ENCODE measurements at places on chromosomes 5 and 9.
A peak's percentile ranks its signal among the peaks of the same experiment; 100 is the strongest.

DNA sequence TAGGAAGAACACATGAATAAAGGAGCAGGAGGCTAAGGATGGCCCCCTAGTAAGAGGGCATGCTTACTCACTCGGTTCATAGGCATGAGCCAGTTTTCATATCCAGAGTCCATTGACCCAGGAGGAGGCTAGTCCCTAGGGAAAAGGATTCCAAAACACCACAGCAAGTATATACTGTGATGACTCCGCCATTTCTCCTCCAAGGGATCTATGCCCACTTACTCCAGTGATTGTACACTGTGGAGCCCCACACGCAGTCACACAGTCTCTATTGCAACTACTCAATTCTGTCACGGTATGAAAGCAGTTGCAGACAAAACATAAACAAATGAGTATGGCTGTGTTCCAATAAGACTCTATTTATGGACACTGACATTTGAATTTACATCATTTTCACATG is 117.7 kb upstream of the ALDH1B1 start:
- peaks cover 4% of the 10 kb centered on the region for H3K4me1 ChIP-seq
- peaks cover 17% of the 10 kb centered on the region for H3K27me3 ChIP-seq
- no peak overlapping the region for H3K27ac ChIP-seq
- H3K36me3 ChIP-seq, result no peaks in the 10 kb centered on the region

DNA sequence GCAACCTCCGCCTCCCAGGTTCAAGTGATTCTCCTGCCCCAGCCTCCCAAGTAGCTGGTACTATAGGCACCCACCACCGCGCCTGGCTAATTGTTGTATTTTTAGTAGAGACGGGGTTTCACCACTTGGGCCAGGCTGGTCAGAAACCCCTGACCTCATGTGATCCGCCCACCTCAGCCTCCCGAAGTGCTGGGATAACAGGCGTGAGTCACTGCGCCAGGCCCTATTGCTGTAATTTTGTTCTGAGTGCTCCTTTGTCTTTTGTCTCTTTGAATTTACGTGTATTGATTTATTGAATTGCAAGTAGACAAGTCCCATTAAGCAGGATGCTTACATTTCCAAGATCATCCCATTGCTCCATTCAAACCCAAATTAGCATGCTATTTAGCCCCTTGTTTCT is 186.7 kb downstream of the MSX2 start:
- peaks cover 24% of the 10 kb centered on the region for H3K27me3 ChIP-seq
- no peak overlapping the region for H3K27ac ChIP-seq
- no peaks in the 10 kb centered on the region for H3K36me3 ChIP-seq
- no peaks in the 10 kb centered on the region for H3K4me1 ChIP-seq
- no peak overlapping the region for H3K4me3 ChIP-seq

- H3K4me1 ChIP-seq, result no peaks in the 10 kb centered on the region
- H3K36me3 ChIP-seq, result peaks cover 39% of the 10 kb centered on the region
- no peak overlapping the region for H3K4me3 ChIP-seq
- no peaks in the 10 kb centered on the region for H3K27me3 ChIP-seq
Measured at GRCh38 chr5:31469886-31470285, 62.0 kb downstream of the DROSHA start.

GRCh38 chr9:27945386-27945785 is 372.1 kb upstream of the C9orf72 start:
- H3K27ac ChIP-seq, result peak overlapping the region; percentile 0
- H3K4me1 ChIP-seq, result peaks cover 23% of the 10 kb centered on the region
- no peaks in the 10 kb centered on the region for H3K36me3 ChIP-seq
- H3K27me3 ChIP-seq, result no peaks in the 10 kb centered on the region

DNA sequence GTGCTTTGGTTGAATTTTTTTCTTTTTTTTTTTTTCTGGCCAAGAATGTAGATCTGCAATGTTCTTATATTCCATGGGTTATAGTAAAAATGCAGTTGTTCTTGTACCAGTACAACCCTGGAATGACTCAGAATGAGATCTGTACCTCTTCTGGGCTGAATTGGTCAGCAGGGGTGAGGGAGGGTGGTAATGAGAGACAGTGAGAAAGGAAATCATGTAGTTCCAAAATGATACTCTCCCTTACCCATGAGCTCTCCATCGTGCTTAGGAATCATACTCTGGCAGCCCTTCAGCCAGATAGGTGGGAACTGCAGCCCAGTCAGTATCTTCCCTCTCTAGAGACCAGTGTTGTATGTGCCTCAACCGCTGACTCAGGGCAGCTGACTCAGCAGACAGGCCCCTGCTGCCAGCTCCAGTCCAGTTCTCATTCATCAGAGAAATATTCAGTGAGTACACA is 2.1 kb upstream of the GLIS3 start:
- H3K4me1 ChIP-seq, result peaks cover 22% of the 10 kb centered on the region
- peaks cover 52% of the 10 kb centered on the region for H3K27me3 ChIP-seq
- H3K36me3 ChIP-seq, result no peaks in the 10 kb centered on the region
- no peak for DNase-seq
- H3K27ac ChIP-seq, result no peak overlapping the region
- H3K4me3 ChIP-seq, result peak overlapping the region; percentile 50

Data from type B pancreatic cell (in vitro differentiated cells).